ENCODE measurements at places on chromosomes 2 and 18.
A peak's percentile ranks its signal among the peaks of the same experiment; 100 is the strongest.

DNA sequence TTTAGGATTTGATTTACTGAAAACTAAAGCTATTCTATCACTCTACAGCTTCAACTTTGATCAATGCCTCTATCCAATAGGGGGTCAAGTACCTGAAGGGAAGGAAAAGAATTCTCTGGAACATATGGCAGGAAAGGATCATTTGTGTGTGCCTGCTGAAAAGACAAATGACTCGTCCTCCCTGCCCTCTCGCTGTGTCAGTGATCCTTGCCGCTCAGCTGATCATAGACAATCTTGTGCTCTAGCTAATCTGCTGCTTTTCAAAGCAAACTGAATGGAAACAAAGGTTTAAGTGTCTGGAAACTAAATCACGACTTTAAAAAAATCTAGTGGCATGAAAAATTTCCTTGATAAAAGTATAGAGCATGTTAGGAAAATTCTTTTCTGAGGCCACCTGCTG lies 75.6 kb upstream of the CPO start:
- peak; percentile 18 for DNase-seq

DNA sequence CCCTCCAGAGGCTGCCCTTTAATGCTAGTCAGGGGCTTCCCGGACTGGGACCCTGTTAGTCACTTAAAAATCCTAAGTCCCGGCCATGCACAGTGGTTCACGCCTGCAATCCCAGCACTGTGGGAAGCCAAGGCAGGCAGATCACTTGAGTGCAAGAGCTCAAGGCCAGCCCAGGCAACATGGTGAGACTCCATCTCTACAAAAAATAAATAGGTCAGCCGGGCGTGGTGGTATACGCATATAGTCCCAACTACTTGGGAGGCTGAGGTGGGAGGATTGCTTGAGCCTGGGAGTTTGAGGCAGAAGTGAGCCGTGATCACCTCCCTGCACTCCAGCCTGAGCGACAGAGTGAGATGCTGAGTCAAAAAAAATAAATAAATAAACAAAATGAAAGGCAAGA lies 17.2 kb upstream of the KCNG2 start:
- DNase-seq: no peak

DNA sequence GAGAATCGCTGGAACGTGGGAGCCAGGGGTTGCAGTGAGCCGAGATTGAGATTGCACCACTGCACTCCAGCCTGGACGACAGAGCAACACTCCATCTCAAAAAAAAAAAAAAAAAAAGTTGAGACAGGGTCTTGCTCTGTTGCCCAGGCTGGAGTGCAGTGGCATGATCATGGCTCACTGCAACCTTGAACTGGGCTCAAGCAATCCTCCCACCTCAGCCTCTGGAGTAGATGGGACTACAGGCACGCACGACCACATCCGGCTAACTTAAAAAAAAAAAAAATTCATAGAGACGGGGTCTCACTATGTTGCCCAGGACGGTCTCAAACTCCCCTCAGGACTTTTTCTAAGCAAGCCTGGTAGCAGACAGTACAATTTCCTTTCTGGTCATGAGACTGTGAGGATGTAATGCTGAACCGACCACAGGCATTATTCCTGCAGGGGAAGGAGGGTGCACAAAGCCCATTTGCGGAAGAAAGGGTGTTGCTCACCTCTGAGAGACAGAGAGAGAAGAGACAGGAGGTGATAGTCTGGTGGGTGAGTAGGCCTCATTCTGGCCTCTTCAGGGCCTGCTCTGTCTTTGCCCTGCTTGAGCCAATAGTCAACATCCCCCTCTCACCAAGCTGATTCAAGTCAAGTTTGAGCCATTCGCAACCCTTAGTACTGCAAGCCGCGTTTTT lies 205.3 kb downstream of the ZFP36L2 start:
- DNase-seq: no peak

DNA sequence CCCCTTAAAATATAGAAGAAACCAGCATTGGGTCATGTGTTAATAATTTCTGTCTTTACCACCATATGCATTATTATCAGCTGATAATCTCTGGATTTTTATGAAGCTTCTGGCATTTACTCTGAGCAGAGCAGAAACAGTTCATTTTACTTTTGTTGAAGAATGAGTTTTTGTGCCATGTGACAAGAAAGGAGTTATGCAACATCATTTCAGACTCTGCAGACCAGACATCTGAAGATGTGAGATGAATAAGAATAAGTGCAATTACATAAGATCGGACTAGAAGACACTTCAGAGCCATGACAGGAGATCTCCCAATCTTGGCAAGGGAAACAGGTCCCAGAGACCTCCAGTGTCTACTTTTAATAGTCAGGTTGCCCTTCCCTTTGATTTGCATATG lies 869.4 kb upstream of the VRK2 start:
- DNase-seq: no peak

DNA sequence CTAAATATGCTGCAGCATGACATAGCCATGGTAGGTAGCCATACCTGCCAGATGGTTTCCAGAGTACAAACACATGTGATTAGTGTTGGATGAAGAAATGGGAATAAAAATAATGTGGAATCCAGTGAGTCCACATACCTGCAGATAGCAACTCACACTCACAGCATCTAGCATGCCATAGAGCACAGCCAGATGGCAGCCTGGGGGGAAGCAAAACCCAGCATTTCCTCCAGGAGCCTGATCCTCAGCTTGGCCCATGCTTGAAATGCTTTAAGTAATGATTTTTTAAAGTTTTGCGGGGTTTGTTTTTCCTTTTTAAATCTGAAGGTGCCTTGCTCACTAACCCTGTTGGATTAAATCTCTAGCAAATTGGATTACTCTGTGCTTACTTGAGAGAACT lies 535.1 kb downstream of the STK39 start:
- DNase-seq: no peak

GRCh38 chr2:65397122-65397521 lies 35.3 kb downstream of the SPRED2 start:
- DNase-seq: no peak

DNA sequence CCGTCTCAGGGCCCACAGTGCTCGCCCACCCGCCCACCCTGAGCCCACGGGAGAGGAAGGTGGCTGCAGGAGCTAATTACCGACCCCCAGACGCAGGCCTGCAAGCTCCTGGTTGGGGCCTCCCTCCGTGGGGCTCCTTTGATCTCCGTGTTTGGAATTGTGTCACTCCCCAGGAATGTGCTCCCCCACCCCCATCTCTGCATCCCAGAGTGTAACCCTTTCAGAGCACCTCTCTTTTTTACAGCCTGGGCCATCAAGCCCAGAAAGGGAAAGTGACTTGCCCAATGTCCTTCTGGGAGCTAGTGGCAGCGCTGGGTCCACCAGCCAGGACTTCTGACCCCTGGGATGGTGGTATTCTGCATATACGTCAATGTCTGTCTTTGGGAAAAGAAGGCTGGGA lies 335.1 kb downstream of the CYRIA start:
- peak; percentile 16 for DNase-seq

DNA sequence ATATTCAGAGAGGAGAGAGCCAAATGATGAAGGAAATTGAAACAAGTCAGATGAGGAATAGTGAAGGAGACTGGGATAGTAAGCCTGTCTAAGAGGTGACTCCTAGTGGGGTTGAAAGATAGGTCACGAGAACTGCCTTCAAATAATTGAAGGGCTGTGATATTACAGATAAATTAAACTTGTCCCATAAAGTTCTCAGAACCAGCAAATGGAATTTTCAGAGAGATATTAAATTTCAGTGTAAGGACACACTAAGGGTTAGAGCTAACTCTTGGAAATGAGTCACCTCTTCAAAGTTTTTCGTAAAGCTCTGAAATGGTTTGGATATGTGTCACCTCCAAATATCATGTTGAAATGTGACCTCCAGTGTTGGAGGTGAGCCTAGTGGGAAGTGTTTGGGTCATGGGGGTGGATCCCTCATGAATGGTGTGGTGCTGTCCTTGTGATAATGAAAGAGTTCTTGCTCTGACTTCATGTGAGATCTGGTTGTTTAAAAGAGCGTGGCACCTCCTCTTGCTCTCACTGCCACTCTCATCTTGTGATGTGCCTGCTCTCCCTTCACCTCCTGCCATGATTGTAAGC lies 87.3 kb downstream of the BABAM2 start:
- DNase-seq: peak; percentile 72

DNA sequence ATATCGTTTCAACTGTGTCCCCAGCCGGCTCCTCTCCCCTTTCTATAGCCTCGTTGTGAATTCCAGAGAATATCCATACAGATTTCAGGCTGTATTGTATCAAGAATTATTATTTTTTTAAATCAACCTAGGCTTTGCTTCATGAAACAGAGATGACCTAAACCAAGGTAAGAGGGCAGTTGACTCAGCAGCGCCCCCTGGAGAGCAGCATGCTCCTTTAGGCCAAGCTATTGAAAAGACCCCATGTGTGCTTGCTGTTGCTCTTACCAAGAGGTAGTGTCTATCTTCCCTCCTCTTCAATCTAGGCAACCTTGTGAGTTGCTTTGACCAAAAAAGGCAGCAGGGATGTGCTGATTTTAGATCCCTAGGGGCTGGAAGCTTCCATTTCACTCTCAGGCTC lies 426.7 kb upstream of the SMIM21 start:
- DNase-seq: no peak

DNA sequence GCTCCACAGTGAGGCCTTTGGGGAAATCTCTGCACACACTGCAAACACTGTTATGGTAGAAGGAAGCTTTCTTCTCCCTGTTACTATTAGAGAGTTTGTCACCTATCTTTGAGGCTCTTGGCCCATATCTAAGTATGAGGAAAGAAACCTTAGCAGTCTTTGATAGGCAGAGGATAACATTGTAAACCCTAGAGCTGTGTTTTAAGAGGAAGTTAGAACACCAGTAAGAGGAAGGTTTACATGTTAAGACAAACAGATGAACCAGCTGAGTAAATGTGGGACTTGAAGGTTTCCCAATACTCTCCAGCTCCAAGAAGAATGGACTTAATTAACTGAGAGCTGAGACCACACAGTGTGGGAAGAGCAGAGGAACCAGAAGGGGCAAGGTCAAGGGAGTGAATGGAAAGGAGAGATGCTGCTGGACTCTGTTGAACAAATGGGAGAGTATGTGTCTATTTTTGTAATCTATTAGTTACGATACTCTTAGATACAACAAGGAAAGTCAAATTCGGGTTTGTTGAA lies 257.0 kb downstream of the DPP10 start:
- no peak for DNase-seq

- DNase-seq: peak; percentile 33
These were observed 86.9 kb upstream of the RBBP8 start for GRCh38 chr18:22846088-22846683.

DNA sequence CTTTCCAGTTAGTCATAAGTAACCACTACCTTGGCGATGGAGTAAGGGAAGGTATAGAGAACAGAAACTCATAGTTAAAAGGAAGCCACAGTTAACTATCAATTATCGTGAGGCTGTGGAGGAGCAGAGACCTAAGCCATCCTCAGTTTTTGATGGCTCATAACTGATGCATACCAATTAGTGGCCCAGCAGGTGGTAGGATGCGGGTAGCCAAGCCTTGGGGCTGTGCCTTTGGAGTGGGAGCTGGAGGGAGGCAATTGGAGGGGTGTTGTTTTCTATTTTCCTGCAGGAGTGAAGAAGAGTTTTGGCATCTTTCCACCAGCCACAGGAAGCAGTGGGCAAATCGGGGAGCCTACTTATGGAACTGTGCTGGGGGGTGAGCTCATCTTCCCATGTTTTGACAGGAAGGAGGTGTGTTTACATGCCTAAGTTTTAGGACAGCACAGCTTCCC lies 194.8 kb downstream of the TPGS2 start:
- DNase-seq: no peak

- DNase-seq: no peak
These were observed 47.3 kb downstream of the KCNG2 start for GRCh38 chr18:79844999-79845563.

DNA sequence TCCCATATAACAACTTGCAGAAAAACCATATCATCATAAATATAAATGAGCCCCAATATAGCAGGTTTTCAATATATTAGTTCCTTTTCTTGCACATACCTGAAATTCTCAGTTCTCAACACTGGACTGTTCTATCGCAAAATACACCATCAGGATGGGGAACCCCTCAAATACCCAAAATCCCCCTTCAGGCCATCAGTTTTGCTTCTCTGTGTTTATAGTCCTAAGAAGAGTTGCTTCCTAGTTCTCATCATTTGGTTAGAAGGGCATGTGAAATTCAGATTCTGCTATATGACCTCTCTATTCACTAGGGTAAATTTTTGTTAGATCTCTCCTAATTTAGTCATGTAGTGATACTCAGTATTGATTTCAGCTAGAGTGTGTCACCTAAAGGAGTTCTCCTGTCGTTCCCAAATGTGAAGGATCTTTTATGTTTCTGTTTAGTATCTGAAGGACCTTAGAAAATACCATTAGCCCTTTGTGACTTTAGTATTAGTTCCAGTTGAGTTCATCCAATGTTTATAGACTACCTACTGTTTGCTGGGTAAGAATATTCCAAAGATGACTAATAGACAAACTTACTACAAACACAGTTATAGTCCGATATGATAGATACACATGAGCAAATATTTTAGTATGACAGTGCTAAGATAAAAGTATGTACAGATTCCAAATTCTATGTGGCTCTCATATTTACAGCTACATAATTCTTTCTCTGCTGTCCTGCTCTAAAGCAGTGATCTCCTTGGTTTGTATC lies 115.8 kb downstream of the TTC27 start:
- peak; percentile 28 for DNase-seq

DNA sequence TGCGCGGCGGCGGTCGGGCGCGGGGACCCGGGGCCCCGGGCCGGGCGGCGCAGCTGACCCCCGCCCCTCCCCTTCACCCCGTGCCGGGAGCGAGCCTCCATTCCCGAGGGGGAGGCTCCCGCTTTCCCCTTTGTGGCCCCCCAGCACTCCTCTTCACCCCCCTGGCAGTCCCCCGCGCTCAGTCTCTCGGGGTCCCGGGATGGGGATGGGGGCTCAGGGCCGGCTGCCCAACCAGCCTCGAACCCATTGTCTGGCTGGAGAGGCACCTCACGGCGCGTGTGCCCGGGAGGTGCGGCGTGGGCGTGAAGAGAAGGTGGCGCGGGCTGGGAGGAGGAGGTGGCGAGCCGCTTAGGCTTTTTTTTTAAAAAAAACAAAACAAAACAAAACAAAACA lies 748 bp downstream of the FMNL2 start:
- DNase-seq: no peak

- DNase-seq: no peak
These were observed 42.9 kb upstream of the TNFRSF11A start for GRCh38 chr18:62282188-62282629.

DNA sequence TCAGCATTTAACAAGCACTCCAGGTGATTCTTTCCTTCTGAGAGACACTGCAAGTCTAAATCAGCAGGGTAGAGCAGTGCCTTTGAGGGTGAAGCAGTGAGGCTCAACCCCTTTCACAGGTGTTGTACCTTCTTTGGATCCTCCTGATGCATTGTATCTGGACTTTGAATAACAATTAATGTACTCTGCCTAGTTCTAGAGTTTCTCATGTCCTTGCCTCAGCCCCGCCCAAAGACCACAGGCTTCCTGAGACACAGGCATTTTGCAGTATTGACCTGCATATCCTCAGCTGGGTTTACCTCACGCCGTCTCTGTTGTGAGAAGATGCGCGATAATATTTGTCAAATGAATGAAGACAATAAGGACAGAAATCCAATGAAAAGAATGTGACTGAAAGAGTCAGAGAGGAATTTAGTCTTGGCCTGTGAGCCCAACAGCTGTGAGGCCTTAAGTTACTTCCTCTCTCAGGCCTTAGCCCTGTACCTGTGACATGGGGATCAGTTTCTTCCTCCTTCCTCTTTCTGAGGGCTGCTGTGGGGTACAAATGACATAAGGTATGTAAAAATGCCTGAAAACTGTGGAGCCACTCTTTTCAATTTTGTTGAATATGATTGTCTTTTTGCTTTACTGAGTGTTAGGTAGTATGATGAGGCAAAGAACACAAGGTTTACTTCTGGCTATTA lies 43.7 kb downstream of the WIPF1 start:
- no peak for DNase-seq

- no peak for DNase-seq
These were observed 90.9 kb upstream of the CDH7 start for GRCh38 chr18:65659912-65660311.

- DNase-seq: no peak
These were observed 64.2 kb upstream of the CAPN13 start for GRCh38 chr2:30871440-30871839.
